Thyroid gland (tissue), 4 donors: ENCODE measurements at places on chromosomes 16 and 17. TPM values are rescaled to one million over a fixed set of nuclear protein-coding genes. Genes with fewer than 3 reads are reported as not detected.

Gene CDYL2
- 14.2 TPM for total RNA-seq

Gene GPR139
- total RNA-seq = not detected

Gene IL17C
- total RNA-seq = not detected

Gene ST6GALNAC2
- total RNA-seq = 65.4 TPM

Gene PPP1R27
- total RNA-seq = not detected

Gene CTRB1
- total RNA-seq = not detected

Gene PROCA1
- total RNA-seq = 0.46 TPM

Gene GPR179
- not detected for total RNA-seq

Gene PIRT
- total RNA-seq = not detected

Gene KCNJ16
- total RNA-seq = 296 TPM

Gene LCMT1
- 27.0 TPM for total RNA-seq

Gene SOX9
- 30.1 TPM for total RNA-seq

Gene KRT28
- not detected for total RNA-seq

Gene GALR2
- total RNA-seq = not detected

Gene KRTAP4-1
- total RNA-seq = not detected

Gene RHBDL1
- total RNA-seq = 0.63 TPM

Gene KRTAP3-2
- total RNA-seq = not detected

Gene MYH1
- total RNA-seq = not detected

Gene G6PC1
- total RNA-seq = not detected

Gene ITGB4
- total RNA-seq = 27.3 TPM

Gene ALDH3A1
- total RNA-seq = 1.6 TPM

Gene QPRT
- total RNA-seq = 5.6 TPM

Gene CES4A
- total RNA-seq = 12.6 TPM

Gene HOXB4
- 0.67 TPM for total RNA-seq

Gene CDC6
- 0.63 TPM for total RNA-seq

Gene ACAP1
- total RNA-seq = 0.89 TPM

Gene TBC1D3I
- not detected for total RNA-seq

Gene SLC52A1
- not detected for total RNA-seq

Gene KRTAP2-3
- not detected for total RNA-seq

Gene CCR7
- total RNA-seq = not detected

Gene KRT33B
- total RNA-seq = not detected

Gene GPR142
- total RNA-seq = not detected

Gene MT1M
- total RNA-seq = 39.6 TPM

Gene ZFPM1
- total RNA-seq = 5.3 TPM

Gene SLC13A2
- total RNA-seq = not detected

Gene DNAAF8
- total RNA-seq = 4.1 TPM

Gene KRT33A
- total RNA-seq = not detected
